ENCODE measurements at places on chromosomes 3 and 15.

- DNase-seq: no peak
Observed at GRCh38 chr3:57852896-57853295, 96.8 kb downstream of the SLMAP start.

DNA sequence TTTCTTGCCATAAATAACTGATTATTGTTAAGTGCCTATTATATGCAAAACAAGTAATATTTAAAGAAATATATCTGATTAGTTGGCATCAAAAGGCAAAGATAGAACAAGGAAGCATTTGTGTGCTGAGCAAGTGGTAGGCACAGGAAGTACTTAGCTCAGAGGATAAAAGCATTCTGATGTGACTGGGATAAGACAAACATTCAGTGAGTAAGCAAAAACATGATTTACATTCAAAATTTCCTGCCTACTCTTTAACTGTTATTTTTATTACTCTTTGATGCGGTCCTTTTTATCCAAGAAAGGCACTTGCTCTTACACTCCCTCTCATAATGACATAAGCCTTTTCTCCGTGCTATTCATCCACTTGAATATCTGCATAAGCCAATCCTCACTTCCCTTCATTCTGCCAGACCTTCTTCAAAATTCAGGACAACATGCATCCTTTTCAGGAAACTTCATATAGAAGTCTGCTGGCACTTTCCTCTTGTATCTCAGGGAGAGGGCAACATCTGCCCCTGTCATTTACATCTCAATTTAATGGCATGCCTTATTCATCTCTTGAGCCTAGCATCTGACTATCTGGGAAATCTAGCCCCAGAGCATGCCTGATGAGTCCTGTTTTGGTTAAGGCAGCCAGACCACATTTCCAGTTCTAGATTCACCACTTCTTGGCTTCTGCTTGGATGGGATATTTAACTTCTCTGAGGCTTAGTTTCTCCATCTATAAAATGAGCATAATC lies 478.2 kb upstream of the ROBO2 start:
- no peak for DNase-seq

DNA sequence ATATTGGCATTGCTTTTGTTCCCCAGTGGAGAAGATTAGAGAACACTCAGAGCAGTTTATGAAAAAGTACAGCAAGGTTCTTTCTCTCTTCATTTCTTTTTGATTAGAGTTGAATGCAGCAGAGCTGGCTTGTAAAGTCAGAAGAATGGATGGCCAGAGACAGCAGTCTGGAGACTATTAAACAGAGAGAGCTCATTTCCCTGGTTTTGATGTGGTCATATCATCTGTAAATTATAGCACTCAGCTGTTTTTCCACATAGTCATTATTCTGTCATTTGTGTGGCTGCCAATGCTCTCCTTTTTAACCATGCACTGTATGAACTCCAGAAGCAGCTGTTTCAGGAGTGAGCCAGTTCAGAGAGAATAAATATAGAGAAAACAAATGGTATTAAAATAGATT lies 177.4 kb upstream of the CRBN start:
- DNase-seq: no peak

DNA sequence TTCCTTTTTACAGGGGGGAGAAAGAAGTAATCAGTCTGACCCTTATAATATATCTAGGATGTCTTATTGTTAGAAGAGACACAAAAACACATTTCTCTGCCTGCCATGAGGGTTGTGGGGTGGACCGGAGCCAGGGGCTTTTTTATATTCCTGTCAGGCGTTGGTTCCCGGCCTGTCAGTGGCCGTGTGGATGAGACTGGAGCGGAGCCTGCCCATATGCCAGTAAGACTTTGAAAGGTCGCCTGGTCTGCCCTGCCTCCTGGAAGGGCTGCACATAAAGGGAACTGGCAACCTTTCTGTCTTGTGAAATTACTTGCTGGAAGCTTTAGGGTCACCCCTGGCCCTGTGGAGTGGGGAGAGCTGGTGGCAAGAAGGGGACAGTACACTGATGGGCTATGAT lies 34.7 kb downstream of the MAP3K13 start:
- no peak for DNase-seq

GRCh38 chr15:34301058-34301457 lies 36.5 kb downstream of the SLC12A6 start:
- DNase-seq: no peak

DNA sequence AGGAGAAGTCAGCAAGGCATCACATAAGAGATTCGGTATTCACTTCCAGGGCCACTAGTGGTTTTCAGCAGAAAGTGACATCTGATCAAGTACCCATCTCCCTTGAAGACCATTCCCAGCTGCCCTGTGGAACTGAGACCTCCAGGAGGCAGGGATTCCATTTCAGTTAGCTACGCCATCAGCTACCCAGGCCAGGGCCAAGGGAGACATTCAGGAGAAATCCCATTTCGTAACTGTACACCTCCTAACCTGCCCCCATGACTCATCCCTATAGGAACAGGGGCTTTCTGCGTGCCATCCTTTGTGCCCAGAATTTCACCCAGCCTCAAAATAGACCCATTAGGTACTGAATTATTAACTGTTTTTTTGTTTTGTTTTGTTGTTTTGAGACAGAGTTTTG lies 24.7 kb downstream of the SPATA12 start:
- no peak for DNase-seq

DNA sequence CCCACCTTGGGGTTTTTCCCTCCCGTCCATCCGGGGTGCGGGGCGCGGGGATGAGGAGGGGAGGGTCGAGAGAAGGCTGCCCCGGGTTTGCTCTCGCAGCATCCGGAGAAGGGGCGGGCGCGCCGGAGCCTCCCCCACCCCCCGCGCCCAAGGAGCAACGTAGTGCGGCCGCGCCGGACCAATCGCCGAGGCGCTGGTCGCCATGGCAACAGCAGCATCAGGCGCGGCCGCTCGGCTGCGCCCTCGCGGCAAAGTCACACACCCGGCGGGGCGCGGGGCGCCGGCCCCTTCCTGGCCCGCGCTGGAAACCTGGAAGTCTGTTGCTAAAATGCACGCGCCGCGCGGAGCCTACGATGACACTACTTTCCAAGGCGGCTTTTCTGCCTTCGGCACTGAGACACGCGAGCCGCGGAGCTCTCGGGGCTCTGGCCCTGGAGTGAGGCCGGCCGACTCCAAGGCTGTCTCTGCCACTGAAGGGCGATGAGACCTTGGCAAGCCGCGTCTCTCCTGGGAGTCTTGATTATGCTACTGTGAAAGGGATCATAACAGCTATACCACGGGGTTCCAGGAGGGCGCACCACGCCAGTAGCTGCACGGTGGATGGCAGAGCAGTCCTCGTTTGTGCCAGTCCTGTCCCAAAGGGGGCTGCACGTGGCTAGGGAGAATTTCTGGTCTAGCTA lies at the start of gene IQSEC1:
Gene IQSEC1 (minus strand): TSS at position 104 of the 680 bp plus-strand sequence. CDS start 415 bp downstream, outside the sequence.
- DNase-seq: peak; percentile 63

- no peak for DNase-seq
Observed at GRCh38 chr3:123186695-123187094, 15.0 kb upstream of the SEC22A start.

- no peak for DNase-seq
Observed at GRCh38 chr3:30986551-30986950, 92.1 kb upstream of the GADL1 start.

DNA sequence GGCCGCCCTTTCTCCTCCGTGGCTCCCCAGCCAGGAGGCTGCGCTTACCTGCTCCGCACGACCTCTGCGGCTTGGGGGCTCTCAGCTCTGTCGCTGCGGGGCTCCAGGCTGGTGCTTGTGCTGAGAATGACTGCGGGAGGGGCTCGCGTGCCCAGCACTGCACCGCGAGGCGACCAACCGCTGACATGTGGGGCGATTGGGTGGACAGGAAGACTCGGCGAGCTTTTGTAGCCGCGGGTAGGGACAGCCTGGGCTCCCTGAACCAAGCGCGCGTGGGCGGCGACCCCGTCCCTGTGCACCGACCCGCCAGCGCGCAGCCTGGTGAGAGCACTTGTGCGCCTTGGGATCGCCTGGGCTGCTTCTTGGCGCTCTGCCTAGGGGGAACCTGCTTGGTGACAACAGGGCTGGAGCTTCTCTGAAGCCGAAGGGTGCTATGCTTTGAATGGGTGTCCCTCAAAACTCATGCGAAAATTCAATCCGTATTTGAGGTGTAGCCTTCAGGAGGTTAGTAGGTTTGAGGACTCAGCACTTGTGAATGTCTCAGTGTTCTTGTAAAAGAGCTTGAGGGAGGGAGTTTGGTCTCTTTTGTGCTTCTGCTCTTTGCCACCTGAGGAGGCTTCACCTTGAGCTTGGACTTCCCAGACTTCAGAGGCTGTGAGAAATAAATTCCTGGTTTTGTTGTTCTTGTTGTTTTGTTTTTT lies 50.4 kb downstream of the IL12A start:
- DNase-seq: no peak

DNA sequence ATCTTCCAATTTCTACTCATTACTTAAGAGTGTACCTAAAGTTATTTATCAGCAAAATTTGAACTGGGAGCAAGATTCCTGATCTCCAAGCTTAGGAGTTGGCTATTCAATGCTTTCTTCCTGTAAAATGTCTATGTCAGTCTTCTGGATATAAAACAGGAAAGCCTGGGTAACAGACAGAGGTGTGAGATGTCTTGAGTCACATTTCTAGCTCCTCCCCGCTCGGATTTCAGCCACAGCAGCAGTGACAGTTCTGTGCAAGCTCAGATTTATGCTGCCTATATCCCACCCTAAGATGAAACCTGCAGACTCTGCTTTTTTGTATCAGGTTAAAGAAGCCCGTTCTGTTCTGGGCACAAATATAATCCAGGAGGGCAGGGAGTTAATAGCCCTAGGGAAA lies 2.1 kb upstream of the ARMC8 start:
- DNase-seq: no peak

GRCh38 chr3:133271539-133271938 lies 128.3 kb upstream of the BFSP2 start:
- no peak for DNase-seq

GRCh38 chr3:189269365-189269764 lies 97.6 kb downstream of the TPRG1 start:
- DNase-seq: no peak
